Caco-2 (cell line): ENCODE measurements at places on chromosomes 6 and 20. TPM values are rescaled to one million over a fixed set of nuclear protein-coding genes. Genes with fewer than 3 reads are reported as not detected.

ETV7 gene
- total RNA-seq, result 0.52 and 0.79 TPM in 2 replicates

PXT1 gene
- not detected in 2 replicates for total RNA-seq

COL12A1 gene
- 61.8 and 68.0 TPM in 2 replicates for total RNA-seq

OPN5 gene
- total RNA-seq, result not detected in 2 replicates

EBF4 gene
- total RNA-seq, result 5.7 and 7.5 TPM in 2 replicates

IL17F gene
- not detected in 2 replicates for total RNA-seq

TREM2 gene
- not detected in 2 replicates for total RNA-seq

PRICKLE4 gene
- total RNA-seq, result 1.8 and 2.8 TPM in 2 replicates

RIPPLY2 gene
- not detected in 2 replicates for total RNA-seq

PDE10A gene
- 3.4 and 3.6 TPM in 2 replicates for total RNA-seq

BPIFB2 gene
- not detected in 2 replicates for total RNA-seq

TMC2 gene
- total RNA-seq, result not detected in 2 replicates

ZNF335 gene
- 35.1 and 38.1 TPM in 2 replicates for total RNA-seq

UBR2 gene
- total RNA-seq, result 21.7 TPM in 2 replicates

PTPRT gene
- total RNA-seq, result 0.05 and 0.20 TPM in 2 replicates

C6orf163 gene
- 2.3 and 3.3 TPM in 2 replicates for total RNA-seq

CCM2L gene
- total RNA-seq, result 0.16 and 0.32 TPM in 2 replicates

MAS1 gene
- not detected in 2 replicates for total RNA-seq

XKR7 gene
- not detected in 2 replicates for total RNA-seq

GJA10 gene
- not detected in 2 replicates for total RNA-seq

PSORS1C2 gene
- total RNA-seq, result not detected in 2 replicates

AKAP12 gene
- total RNA-seq, result 0.93 and 1.2 TPM in 2 replicates

TINAG gene
- not detected in 2 replicates for total RNA-seq

SIRPB1 gene
- not detected in 2 replicates for total RNA-seq

HLA-DOA gene
- not detected in 2 replicates for total RNA-seq

PGC gene
- 8.9 and 12.2 TPM in 2 replicates for total RNA-seq

VTA1 gene
- total RNA-seq, result 51.1 and 55.1 TPM in 2 replicates

C6orf52 gene
- 3.1 and 4.3 TPM in 2 replicates for total RNA-seq
